ENCODE measurements at places on chromosomes 4 and X. TPM values are rescaled to one million over a fixed set of nuclear protein-coding genes. Genes with fewer than 3 reads are reported as not detected.

- no peak overlapping the region for H3K27ac ChIP-seq
- no peak overlapping the region for H3K4me3 ChIP-seq
- no peaks in the 10 kb centered on the region for H3K4me1 ChIP-seq
- no peaks in the 10 kb centered on the region for H3K27me3 ChIP-seq
- no peaks in the 10 kb centered on the region for H3K36me3 ChIP-seq
- no peak for DNase-seq
These were observed 91.6 kb upstream of the H2AZ1 start for GRCh38 chr4:100041646-100042045.

DNA sequence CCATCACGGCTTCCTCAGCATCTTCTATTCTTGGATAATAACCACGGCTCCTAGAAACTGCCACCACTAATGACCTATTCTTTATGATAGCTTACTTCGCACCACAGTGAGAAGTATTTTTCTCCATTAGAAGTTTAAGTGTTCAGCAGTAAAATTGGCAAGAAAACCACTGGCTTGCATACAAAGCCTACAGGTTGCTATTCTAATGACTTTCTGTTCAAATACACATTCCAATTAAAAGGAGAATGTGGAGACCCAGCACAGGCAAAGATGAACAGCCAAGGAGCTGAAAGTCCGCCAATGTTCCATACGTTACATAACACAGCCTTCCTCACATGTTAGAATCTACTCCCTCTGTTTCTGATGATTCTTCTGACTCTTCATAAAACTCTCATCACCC lies 875.0 kb upstream of the PRKX start:
- no peaks in the 10 kb centered on the region for H3K4me1 ChIP-seq
- H3K27me3 ChIP-seq: no peaks in the 10 kb centered on the region
- no peak overlapping the region for H3K27ac ChIP-seq
- no peak overlapping the region for H3K4me3 ChIP-seq
- DNase-seq: no peak

DNA sequence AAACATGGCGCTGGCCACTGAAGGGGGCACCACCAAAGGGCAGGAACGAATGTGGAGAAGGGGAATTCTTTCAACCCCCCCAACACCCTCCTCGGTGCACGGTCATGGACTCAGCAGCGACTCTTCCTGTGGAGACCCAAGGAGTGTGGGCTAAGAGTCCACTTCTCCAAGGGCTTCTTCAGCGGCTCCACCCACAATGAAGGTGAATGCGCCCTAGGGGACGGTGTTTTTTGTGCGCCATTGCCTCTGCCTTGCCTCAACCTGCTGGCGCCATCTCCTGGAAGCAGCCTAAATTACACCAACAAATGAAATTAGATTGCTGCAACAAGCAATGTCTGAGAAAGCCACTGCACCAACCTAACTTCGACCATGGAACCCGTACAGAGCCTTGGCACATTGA lies 169.2 kb upstream of the MAGEB18 start:
- H3K27me3 ChIP-seq: no peaks in the 10 kb centered on the region
- no peak overlapping the region for H3K4me3 ChIP-seq
- H3K4me1 ChIP-seq: no peaks in the 10 kb centered on the region
- no peak overlapping the region for H3K27ac ChIP-seq

DNA sequence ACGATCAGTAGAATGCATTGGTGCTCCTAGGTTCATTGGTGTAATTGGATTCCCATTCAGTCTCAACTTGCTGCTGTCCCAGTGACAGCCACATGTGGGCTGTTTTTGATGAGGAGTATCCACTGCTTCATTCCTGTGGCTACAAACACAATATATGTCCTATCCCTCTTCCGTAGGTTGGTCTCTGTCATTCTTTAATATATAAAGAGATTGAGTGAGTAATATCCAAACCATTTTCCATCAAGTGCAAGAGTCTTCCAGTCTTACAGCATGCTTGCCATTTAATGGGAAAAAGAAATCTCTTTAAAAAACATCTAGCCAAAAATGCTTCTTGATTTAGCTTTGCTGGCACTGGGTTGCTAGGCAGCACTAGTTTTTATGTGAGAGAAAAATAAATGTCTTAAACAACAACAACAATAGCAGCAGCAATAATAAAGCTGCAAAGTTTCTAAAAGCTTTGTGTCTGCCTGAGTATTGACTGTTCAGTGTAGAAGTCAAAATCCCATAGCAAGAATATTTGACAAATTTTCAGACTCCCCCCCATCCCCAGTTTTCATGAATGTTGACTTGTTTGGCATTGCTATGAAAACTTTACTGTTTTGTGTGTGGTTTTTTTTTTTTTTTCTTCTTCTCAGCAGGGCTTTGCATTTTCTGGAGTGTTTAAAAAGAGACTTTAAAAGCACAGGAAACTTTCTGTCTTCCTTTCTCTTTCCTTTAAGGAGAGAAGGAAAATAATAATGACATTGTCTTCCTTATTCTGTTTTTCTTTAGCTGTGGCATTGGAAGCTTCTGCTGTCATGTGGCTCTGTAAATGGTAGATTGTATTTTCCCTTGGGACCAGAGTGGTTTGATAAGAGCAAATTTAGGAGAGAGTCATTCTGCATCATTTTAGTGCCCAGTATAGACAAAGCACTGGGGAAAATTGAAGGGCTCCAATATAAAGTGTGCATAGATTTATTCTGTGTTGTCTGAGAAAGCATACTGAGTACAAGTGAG lies 244.3 kb downstream of the ARHGAP10 start:
- no peak overlapping the region for H3K27ac ChIP-seq
- H3K27me3 ChIP-seq: no peaks in the 10 kb centered on the region
- DNase-seq: no peak

DNA sequence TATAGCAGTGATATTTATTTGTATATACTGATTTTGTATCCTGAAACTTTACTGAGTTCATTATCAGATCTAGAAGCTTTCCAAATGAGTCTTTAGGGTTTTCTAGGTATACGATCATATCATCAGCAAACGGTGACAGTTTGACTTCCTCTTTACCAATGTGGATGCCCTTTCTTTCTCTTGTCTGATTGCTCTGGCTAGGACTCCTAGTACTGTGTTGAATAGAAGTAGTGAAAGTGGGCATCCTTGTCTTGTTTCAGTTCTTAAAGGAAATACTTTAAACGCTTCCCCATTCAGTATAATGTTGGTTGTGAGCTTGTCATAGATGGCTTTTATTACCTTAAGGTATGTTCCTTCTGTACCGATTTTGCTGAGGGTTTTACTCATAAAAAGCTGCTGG lies 37.5 kb downstream of the CBR4 start:
- H3K27ac ChIP-seq: no peak overlapping the region
- peaks cover 24% of the 10 kb centered on the region for H3K36me3 ChIP-seq
- no peaks in the 10 kb centered on the region for H3K27me3 ChIP-seq
- no peaks in the 10 kb centered on the region for H3K4me1 ChIP-seq

DNA sequence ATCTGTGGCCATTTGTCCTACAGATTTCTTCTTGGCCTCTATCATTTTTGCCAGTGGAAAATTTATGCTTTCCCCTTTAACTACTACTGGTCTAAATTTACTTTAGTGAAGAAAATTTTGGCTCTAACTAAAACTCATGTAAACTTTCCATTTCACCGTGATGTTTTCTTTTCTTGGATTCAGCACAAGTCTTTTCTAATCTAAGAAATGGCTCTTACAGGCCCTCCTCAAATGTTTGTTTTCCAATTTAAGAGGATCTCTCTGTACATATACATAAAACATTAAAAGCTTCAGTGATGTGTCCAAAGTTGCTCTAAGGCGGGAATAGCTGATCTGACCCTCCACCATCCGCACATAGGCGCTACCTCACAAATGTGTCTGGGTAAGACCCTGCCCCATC lies 68.1 kb downstream of the MAML3 start:
- H3K4me1 ChIP-seq: peaks cover 49% of the 10 kb centered on the region
- no peak for DNase-seq
- peak overlapping the region; percentile 2 for H3K27ac ChIP-seq
- no peak overlapping the region for H3K4me3 ChIP-seq
- H3K36me3 ChIP-seq: no peaks in the 10 kb centered on the region
- no peaks in the 10 kb centered on the region for H3K27me3 ChIP-seq

GRCh38 chr4:163697121-163697520 lies 202.6 kb downstream of the TMA16 start:
- no peaks in the 10 kb centered on the region for H3K27me3 ChIP-seq
- no peak overlapping the region for H3K4me3 ChIP-seq
- no peaks in the 10 kb centered on the region for H3K4me1 ChIP-seq
- no peak overlapping the region for H3K27ac ChIP-seq

- H3K27me3 ChIP-seq: no peaks in the 10 kb centered on the region
- no peaks in the 10 kb centered on the region for H3K36me3 ChIP-seq
- no peaks in the 10 kb centered on the region for H3K4me1 ChIP-seq
- no peak for DNase-seq
- H3K4me3 ChIP-seq: no peak overlapping the region
These were observed 33.3 kb upstream of the MAML3 start for GRCh38 chr4:140187316-140187695.

DNA sequence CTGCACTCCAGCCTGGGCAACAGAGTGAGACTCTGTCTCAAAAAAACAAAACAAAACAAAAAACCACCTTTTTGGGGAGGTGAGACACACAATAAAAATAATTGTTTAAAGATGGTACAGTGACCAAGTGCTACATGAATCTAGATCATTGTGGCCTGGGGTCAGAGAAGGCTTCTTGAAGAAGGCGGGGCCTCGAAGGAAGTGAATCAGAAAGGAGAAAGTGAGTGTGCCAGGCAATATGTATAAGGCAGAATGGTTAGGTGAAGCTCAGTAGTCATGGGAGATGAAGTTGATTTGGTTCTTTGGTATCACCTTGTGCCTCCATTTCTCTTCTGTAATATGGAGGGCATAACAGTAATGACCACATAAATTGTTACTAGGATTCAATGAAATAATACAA lies 58.9 kb downstream of the DOCK11 start:
- no peaks in the 10 kb centered on the region for H3K4me1 ChIP-seq
- DNase-seq: no peak
- no peak overlapping the region for H3K4me3 ChIP-seq
- H3K27me3 ChIP-seq: no peaks in the 10 kb centered on the region

DNA sequence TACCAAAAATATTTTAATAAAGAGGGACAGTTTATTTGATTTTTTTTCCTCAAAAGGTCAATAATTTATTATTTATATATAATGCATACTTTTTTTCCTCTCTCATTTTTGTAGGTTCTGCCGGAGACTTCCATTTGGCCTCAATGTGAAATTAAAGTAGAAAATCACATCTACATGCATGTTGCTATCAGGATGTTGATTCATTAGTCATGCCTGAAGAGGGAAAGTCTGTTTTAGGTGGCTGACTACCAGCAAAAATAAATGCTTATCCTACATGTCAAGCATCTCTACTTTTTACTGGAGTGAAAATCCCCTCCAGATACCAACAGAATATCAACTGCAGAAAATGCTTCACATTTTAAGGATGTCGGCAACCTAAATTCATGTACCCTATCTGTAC lies 41.5 kb downstream of the KIAA0232 start:
- no peaks in the 10 kb centered on the region for H3K4me1 ChIP-seq
- DNase-seq: no peak
- peaks cover 31% of the 10 kb centered on the region for H3K36me3 ChIP-seq
- H3K27ac ChIP-seq: no peak overlapping the region

The CT45A5 gene
- total RNA-seq: not detected

The IL13RA1 gene
- total RNA-seq: 30.8 TPM

The TEC gene
- total RNA-seq: 3.4 TPM

The RPS6KA6 gene
- total RNA-seq: 19.7 TPM

The ANXA3 gene
- total RNA-seq: 123 TPM

The CSN1S1 gene
- total RNA-seq: not detected

Measured in progenitor cell of endocrine pancreas (in vitro differentiated cells).